ENCODE measurements at places on chromosomes 5 and 9.

- no peak overlapping the region for H3K27ac ChIP-seq
- no peak for DNase-seq
- H3K4me1 ChIP-seq: no peaks in the 10 kb centered on the region
- no peak overlapping the region for H3K4me3 ChIP-seq
- peaks cover 16% of the 10 kb centered on the region for H3K27me3 ChIP-seq
These were observed 76.1 kb downstream of the MAMDC2 start for GRCh38 chr9:70119786-70120185.

- peaks cover 2% of the 10 kb centered on the region for H3K27me3 ChIP-seq
- no peaks in the 10 kb centered on the region for H3K36me3 ChIP-seq
- H3K27ac ChIP-seq: no peak overlapping the region
- no peaks in the 10 kb centered on the region for H3K4me1 ChIP-seq
- H3K4me3 ChIP-seq: no peak overlapping the region
These were observed 28.8 kb downstream of the FRMD3 start for GRCh38 chr9:83509402-83509801.

DNA sequence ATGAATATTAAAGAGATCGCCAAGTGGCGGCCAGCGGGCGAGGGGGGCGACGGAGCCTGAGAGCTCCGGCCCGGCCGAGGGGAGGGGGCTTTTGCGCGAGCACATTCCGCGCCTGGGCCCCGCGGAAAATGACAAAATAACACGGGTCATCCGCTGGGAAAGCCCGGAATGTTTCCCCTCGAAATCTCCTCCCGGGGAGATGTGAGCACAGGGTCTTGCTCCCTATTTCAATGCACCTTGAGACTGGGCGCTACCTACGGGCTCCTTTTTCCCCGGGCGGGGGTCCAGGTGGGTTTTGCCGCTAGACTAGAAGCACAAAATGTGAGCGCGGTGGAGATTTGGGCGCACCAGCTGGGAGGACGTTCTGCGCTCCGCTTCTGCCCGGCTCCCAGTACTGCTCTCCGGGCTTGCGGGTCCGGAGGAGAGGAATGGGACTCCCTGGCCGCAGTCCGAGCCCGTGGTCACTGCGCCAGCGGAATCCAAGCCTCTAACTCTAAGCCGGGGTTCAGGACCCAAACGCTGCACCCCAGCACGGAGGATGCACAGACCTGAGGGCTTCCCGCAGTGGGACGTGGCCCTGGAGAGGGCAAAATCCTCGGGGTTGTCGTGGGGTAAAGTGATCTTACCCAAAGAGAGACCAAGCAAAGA is 2.8 kb upstream of the PRDM12 start:
- DNase-seq: no peak
- H3K4me3 ChIP-seq: no peak overlapping the region
- no peak overlapping the region for H3K27ac ChIP-seq
- H3K27me3 ChIP-seq: peaks cover 54% of the 10 kb centered on the region
- H3K36me3 ChIP-seq: no peaks in the 10 kb centered on the region

DNA sequence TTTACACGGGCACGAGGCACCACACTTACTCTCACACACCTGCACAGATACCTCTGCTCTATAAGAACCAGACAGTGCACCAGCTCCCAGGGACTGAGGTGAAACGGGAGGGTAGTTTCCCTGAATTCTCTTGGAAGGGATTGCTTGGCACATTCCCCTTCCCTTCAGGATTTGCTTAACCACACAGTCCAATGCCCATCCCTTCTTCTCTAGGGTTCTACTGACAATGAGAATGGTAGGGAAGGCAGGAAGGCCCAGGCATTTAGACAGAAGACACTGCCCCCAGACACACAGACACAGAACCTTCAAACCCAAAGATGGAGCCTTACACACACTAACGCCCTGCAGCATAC is 704 bp upstream of the LHX6 start:
- H3K4me3 ChIP-seq: no peak overlapping the region
- peaks cover 23% of the 10 kb centered on the region for H3K27me3 ChIP-seq
- no peak overlapping the region for H3K27ac ChIP-seq
- no peaks in the 10 kb centered on the region for H3K36me3 ChIP-seq
- no peak for DNase-seq

DNA sequence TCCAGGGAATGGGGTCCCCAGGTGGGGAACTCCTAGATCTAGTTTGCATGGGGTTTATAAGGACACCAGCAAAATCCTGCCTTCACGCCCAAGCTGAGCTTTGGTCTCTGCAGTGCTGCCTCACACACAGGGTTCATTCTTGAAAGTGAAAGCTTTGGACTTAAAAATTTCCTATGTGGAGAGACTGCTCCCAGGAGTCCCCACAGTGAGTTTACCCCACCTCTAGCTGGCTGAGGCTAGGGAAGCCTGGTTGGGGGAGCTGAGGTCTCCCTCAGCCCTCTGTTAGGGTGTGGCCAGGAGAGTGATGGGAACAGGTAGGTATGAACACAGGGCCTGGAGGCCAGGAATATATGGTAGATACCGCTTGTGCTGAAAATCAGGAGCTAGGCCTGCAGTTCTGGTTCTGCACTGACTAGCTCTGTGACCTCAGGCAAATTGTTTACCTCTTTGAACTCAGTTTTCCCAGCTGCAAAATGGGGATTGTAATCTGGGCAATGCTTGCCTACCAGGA is 41.5 kb upstream of the LARP1 start:
- no peak for DNase-seq
- H3K27ac ChIP-seq: no peak overlapping the region
- H3K4me3 ChIP-seq: no peak overlapping the region
- no peaks in the 10 kb centered on the region for H3K27me3 ChIP-seq
- no peaks in the 10 kb centered on the region for H3K36me3 ChIP-seq

GRCh38 chr9:107566611-107567061 is 77.1 kb upstream of the KLF4 start:
- H3K27ac ChIP-seq: no peak overlapping the region
- H3K36me3 ChIP-seq: no peaks in the 10 kb centered on the region
- no peaks in the 10 kb centered on the region for H3K27me3 ChIP-seq
- H3K4me3 ChIP-seq: no peak overlapping the region
- DNase-seq: no peak

DNA sequence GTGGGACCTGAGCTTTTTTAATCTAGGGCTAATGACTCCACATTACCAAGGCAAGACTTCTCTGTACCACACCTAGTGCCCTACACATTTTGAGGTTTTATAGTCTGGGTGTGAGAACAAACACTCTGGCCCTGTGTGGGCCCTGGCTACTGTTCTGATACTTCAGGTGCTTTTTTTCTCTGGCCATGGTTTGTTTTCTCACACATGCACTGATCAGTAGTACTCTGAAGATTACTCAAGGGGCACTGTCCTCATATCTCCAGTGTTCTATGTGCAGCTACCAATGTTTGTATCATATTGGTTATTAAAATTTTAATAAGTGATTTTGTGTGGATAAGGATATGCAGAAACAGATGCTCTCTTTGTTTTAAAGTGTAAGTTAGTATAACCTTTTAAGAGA is 5.9 kb upstream of the C9orf40 start:
- no peak overlapping the region for H3K27ac ChIP-seq
- peaks cover 22% of the 10 kb centered on the region for H3K36me3 ChIP-seq
- peaks cover 1% of the 10 kb centered on the region for H3K4me1 ChIP-seq
- no peak overlapping the region for H3K4me3 ChIP-seq
- DNase-seq: no peak

- DNase-seq: no peak
- H3K4me3 ChIP-seq: no peak overlapping the region
- no peaks in the 10 kb centered on the region for H3K36me3 ChIP-seq
- H3K4me1 ChIP-seq: no peaks in the 10 kb centered on the region
- H3K27ac ChIP-seq: no peak overlapping the region
- no peaks in the 10 kb centered on the region for H3K27me3 ChIP-seq
These were observed 68.6 kb downstream of the SH3PXD2B start for GRCh38 chr5:172385707-172386106.

DNA sequence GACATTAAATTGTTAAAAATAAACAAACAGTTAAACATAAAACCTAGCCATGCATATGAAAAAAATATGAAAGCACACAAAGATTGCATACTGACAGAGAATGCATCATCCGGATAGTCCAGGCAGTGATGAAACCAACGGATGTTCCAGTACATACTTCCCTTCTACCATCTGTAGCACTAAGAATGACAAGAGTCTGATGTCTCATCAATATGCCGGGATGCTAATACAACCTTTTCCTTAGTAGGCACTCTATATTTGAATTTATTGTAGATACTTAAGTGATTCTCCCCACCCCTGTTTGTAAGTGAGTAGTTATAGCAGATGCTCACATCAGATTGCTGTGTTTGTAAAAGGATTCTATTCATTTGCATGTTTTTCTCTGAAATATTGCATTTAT is 571.2 kb upstream of the WWC1 start:
- H3K36me3 ChIP-seq: no peaks in the 10 kb centered on the region
- no peaks in the 10 kb centered on the region for H3K4me1 ChIP-seq
- H3K4me3 ChIP-seq: no peak overlapping the region

Data from activated B cell treated with CpG ODN at 0.5 μM for 24 hours (primary cell).